NCI-H1930 (cell line): ENCODE measurements at places on chromosomes 7 and 10.

DNA sequence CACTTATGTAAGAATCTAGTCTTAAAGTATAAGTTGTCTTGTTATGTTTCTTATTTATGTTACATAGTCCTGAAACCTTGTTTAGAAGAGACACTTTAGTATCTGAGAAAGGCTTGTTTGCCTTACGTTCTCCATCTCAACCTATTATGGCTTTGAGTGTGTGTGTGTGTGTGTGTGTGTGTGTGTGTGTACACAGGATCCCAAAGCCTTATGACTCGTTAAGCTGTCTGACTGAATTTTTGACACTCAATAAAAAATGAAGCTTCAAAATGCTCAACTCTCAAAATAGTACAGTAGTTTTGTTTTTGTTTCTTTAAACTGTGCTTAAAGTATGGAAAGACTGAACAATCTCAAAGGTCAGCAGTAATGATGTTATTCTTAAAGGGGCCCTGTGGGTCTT, 18.0 kb downstream of the CALU start:
- DNase-seq, result no peak

GRCh38 chr10:109953766-109954165, 30.5 kb upstream of the XPNPEP1 start:
- DNase-seq, result no peak

DNA sequence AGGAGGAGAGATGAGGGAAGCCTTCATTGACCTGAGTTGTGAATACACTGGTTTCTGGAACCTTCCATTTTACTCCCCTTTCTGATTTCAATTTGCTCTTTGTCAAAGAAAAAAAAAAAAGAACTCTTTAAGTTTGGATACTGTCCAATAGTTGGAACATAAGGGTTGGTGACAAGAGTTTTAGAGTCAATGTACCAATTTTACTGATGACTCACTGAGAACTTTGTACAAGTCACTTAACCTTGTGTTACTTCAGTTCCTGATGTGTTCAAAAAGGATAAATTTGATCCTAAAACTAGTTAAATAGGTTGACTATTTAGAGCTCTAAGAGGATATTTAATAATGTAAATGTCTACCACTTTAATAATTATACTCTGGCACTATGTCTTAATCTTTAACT, 4.1 kb upstream of the CDK14 start:
- DNase-seq, result no peak

- no peak for DNase-seq
Observed at GRCh38 chr7:80257756-80258155, 123.1 kb downstream of the GNAI1 start.

GRCh38 chr7:41476460-41476803, 226.5 kb downstream of the INHBA start:
- DNase-seq, result no peak

GRCh38 chr7:155701972-155702544, 57.6 kb downstream of the RBM33 start:
- no peak for DNase-seq

GRCh38 chr7:106448992-106449859, 164.4 kb upstream of the NAMPT start:
- no peak for DNase-seq

- DNase-seq, result no peak
Observed at GRCh38 chr10:86888585-86889381, 68.6 kb downstream of the MMRN2 start.

GRCh38 chr7:257647-257992, 32.4 kb upstream of the FOXL3 start:
- no peak for DNase-seq
